ENCODE measurements at places on chromosomes 12 and 14.

DNA sequence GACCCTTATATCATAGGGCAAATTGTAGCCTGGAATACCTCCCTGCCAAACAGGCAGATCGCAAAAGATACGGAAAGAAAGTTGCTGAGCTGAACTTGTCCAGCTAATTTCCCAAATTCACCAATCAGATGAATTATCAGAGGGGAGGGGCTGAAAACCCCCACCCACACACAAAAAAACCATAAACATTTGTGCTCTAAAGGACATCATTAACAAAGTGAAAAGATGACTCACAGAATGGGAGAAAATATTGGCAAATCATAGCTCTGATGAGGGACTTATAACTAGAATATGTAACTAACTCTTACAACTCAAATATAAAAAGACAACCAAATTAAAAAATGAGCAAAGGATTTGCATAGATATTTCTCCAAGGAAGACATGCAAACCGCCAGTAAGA lies 36.3 kb downstream of the PTHLH start:
- DNase-seq = no peak

GRCh38 chr14:80213602-80214001 lies 2.3 kb upstream of the DIO2 start:
- no peak for DNase-seq

- no peak for DNase-seq
Observed at GRCh38 chr14:50974118-50974517, 29.8 kb upstream of the PYGL start.

DNA sequence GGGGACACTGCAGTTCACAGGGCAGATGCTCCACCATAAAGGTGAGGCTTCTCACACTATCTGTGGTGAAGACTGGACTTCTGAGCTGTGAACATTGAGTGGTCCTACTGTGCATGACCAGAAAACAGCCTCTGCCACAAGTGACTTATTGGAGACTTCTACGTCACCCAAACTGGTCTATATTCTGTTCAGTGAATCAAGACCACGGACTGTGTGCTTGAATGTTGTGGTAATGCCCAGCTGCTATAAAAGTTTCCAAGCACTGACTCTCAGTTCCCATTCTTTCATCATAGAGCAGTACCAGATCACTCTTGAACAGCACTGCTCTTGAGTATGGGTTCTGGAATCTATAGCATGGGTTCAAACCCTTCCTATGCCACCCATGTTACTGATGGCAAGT lies 4.8 kb upstream of the PLEK2 start:
- no peak for DNase-seq

DNA sequence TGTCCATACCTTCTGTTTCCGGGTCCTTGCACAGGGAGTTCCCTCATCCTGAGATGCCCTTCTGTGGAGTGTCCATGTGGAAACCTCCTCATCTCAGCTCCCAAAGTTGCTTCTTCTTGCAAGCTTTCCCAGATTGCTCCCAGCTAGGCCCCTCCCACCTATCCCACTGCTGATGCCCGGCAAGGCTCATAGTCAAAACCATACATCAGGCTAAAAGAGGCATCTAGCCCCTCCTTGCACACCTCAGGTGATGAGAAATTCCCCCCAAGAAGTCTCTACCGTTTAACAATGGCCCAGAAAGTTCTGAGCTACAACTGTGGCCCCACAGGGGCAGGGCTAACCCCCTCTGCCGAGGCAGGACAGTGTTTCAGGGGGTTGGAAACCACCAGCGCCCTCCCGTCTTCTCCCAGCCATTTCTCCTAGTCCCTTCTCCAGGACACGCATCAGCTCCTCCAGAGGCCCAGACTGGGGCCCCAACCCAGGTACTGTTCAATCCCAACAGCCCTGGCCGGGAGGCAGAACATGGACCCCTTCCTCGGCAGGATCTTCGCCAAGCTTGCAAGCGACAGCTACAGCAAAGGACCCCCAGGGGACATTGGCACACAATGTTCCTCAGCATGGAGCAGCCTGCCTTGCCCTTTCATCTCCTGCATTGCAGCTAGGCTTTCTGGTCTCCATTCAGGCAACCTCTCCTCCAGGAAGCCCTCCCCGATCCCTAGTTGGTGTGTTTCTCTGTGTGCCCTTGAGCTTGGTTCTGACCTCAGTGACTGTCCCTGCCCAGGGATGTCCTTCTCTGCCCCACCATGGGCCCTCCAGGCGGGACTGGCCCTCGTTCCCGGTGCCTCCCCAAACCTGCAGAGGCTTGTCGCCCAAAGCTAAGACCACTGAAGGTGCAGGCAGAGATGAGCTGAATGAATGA lies 4.5 kb upstream of the BEGAIN start:
- DNase-seq = no peak

GRCh38 chr14:96940009-96940408 lies 142.8 kb downstream of the VRK1 start:
- no peak for DNase-seq

- no peak for DNase-seq
Observed at GRCh38 chr12:96121271-96121711, 72.9 kb upstream of the ELK3 start.

GRCh38 chr12:106600503-106600902 lies 17.7 kb downstream of the RFX4 start:
- DNase-seq = no peak

DNA sequence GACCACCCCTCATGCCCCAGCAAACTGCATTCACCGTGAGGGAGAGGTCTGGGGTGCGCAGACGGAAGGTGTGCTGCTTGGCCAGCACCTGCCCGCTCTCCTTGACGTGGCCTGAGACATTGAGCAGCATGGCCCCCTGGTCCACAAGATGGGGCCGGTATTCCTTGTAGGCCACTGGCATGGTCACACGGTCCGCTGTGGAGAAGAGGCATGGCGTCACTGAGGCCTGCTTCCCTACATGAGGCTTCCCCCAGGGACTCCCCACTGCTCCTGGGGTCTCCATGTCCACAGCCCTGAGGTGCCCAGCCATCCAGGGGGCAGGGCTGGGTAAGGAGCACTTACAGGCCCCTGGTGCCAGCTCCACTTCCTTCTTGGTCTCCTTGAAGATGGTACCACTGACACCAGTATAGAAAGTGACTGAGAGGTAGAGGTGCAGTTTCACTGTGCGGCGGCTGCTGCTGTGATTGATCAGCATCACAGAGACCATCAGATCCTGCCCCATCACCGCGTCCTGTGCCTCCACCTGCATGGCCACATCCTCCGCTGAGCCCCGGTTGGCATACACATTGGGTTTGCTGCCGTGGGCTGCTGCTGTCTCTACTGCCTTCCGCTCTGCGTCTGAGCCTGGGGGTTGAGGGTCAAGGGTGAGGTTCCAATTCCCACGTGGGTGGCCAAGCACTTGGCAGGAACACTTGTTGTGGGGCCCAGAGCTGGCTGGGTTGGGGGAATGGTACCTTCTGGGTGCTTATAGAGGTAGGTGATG lies 8.2 kb downstream of the TGM1 start:
- no peak for DNase-seq

DNA sequence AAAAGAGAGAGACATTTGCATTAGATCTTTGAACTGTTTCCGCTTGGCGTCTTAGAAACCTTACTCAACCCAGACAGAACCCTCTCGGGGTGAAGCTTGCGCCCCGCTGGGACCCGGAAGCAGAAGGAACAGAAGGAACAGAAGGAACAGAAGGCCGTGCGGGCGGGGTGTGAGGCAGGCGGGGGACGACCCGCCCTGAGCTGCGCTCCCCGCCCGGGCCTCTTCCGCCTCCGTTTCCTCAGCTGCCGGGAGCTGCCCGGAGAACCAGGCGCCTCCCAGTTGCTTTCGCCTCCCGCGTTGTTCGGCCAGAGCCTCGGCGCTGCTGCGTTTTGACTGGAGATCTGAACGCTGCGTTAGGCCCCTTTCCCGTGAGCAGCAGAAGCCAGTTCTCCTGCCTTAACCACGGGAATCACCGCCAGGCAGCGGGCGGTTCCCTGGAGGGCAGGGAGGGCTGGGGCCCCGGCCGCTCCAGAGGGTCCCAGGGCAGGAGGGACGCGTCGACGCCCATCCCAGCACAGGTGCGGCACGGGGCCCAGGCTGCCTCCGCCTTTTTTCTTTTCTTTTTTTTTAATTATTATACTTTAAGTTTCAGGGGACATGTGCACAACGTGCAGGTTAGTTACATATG lies 19.3 kb upstream of the MMP17 start:
- no peak for DNase-seq

- DNase-seq = no peak
Observed at GRCh38 chr12:50050410-50051098, 6.8 kb upstream of the ASIC1 start.

- no peak for DNase-seq
Observed at GRCh38 chr12:127590868-127591267, 676.1 kb upstream of the TMEM132C start.

GRCh38 chr14:89117012-89117411 lies 292.6 kb downstream of the TTC8 start:
- no peak for DNase-seq

DNA sequence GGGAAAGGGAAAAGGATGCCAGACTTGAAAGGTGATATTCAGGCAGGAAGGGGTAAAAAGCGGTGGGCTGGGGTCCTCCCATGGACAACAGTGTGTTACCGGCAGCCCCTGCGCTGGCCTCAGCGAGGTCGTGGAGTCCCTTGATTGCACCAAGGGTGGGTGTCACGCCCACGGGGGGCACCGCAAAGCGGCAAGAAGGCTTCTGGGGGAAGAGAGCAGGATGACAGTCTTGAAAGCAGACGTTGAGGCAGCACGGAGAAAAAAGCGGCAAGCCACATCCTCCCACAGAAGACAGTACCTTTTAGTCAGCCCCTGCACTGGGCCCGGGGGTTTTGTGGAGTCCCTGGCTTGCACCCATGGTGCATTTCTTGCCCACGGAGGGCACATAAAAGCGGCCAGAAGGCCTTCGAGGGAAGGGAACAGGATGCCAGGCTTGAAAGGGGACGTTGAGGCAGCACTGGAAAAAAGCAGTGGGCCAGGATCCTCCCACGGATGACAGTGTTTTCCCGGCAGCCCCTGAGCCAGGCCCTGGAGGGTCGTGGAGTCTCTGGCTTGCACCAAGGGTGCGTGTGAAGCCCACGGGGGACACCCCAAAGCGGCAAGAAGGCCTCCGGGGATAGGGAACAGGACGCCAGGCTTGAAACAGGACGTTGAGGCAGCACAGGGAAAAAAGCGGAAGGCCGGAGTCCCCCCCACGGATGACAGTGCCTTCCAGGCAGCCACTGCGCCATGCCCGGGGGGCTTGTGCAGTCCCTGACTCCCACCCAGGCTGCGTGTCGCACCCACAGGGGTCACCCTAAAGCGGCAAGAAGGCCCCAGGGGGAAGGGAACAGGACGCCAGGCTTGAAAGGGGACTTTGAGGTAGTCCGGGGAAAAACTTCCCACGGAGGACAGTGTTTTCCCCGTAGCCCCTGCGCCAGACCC lies 162.2 kb upstream of the ALG10B start:
- no peak for DNase-seq

DNA sequence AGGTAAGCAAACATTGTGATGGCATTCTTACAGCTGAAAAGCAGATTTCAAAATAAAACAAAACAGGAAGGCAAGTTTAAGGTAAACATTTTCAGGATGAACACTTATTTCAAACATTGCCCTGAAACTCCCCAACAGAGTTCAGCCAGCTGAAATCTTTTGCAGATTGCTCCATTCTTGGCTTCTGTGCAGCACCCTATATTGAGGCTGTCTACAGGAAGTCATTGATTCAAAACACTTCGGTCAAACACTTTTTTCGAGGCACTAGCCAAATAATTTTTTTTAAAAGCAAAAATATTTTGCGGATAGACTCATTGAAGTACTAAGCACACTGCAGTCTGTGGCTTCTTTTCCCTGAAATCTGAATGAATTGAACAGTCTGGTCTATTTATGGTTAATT lies 318.1 kb upstream of the PDE3A start:
- no peak for DNase-seq

DNA sequence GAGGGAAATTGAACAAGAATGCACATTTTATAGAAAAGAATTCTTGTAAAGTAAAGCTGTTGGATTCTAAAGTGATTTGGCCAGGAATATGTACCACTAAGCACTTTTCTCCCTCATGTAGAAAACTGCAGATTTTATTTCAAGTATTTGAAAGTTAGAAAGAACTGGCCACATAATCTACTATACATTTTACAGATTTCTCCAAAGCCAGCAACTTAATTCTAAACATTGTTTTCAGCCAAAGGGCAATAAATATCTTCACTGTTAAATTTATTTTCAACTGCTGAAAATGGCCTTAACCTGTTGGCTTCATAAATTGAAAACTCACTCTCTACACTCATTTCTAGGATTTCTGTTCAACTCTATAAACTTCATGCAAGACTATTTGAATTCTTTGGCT lies 15.6 kb upstream of the KERA start:
- DNase-seq = no peak

GRCh38 chr12:54415221-54415929 lies 3.7 kb downstream of the ITGA5 start:
- DNase-seq = no peak

All from stimulated activated CD8-positive, alpha-beta memory T cell treated with anti-CD3 and anti-CD28 coated beads, Interleukin-7, amount 100 ng/mL, for 24 hours (primary cell).